CMK (cell line): ENCODE measurements at places on chromosomes 11 and 22.

- DNase-seq: no peak
Observed at GRCh38 chr11:128053981-128054931, 533.1 kb downstream of the ETS1 start.

DNA sequence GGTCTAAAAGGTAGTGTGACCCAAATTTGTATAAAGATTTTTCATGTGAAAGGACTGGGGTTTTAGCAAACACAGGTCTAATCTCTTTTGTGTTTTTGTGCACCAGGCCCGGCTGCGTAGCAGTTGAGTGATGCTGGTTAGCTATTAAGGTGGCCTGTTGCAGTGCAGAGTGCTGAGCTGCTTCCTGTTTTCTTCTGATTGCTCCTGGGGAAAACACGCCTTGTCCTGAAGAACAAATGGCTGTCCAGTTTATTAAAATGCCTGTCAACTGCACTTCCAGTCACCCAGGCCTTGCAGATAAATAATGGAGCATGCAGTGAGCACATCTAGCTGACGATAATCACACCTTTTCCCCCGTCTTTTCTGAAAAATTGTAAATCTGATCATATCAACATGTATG lies 1.8 kb downstream of the SRSF8 start:
- DNase-seq: no peak

DNA sequence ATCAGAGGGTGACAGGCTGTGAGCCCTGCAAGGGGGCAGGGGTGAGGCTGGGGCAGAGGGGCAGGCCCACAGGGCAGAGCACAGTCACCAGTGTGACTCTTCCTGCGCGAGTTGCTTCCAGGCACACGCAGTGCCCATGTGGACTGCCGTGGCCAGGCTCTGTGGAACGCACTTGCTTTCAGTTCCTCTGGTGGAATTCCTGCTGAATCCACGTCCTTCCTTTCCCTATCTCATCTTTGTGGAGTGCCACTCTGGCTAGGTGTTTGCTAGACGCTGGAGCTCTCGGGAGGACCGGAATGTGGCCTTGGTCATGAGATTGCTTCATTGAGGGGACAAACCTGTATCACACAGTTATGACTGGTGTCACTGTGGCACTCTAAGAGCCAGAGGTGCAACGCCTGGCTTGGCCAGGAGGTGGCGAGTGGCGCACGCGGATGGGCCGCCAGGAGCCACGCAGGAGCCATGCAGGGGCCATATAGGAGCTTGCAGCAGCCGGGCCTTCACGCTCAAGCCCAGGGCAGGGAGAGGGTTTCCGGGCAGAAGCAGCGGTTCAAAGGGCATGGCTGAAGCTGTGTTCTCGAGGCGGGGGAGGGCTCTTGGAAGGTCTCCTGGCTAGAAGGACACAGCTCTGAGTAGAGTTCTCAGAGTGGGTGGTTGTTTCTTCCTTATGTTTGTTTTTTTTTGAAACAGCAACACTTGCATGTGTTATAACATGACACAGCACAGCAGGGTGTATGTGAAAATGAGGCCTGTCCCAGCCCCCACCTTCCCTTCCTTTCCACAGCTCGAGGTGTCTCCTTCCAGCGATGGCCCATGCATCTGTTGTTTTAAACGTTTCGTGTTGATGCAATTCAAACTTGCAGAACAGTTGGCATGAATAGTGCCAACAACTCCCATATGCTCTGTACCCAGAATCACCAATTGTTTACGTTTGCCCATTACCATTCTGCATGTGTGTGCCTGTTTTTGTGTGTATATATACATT lies 36.2 kb downstream of the TBC1D22A start:
- peak; percentile 61 for DNase-seq

- no peak for DNase-seq
Observed at GRCh38 chr22:19505735-19506126, 18.5 kb downstream of the CLDN5 start.

DNA sequence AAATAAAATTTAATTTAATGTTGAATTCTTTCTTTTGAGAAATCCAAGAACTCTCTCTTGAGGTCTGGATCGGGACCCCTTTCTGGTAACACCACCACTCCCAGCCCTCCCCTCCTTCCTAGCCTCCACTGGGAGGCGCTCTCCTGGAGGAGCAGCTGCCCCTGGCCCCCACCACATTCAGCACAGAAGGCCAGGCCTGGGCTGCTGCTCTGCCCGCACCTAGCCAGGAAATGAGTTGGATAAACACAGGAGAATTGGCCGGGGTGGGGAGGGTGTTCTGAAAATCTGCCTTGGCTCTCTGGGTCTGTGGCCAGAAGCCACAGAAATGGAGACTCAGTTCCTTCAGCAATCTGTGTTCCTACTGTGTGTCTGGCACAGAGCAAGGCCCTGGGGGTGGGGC lies 31.2 kb downstream of the C22orf42 start:
- DNase-seq: no peak

- no peak for DNase-seq
Observed at GRCh38 chr11:108933630-108934029, 268.8 kb downstream of the DDX10 start.

DNA sequence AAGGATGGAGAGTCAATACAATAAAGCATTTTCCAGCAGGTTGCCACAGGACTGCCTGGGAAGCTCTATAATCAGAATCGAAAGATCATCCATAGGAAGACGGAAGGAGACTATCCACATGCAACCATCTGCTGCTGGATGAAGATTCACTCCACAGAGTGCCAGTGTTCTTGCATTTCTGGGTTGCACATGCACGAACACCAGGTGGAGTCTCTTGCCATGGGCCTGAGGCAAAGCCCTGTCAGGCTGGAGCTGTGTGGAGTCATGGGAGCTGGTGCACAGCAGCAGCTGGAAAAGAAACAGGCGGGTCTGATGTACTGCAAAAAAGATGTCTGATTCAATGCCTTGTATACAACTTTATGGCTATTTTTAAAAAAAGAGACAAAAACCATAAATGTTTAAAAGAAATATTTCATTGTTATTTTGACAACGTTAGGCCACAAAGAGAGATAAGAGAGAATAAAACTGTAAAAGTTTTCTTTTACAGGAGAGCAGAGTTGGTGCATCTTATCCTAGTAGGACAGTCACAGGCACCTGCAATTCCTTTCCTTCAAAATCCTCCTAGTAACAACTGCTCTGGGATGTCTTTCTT lies 12.9 kb upstream of the FAT3 start:
- DNase-seq: no peak

DNA sequence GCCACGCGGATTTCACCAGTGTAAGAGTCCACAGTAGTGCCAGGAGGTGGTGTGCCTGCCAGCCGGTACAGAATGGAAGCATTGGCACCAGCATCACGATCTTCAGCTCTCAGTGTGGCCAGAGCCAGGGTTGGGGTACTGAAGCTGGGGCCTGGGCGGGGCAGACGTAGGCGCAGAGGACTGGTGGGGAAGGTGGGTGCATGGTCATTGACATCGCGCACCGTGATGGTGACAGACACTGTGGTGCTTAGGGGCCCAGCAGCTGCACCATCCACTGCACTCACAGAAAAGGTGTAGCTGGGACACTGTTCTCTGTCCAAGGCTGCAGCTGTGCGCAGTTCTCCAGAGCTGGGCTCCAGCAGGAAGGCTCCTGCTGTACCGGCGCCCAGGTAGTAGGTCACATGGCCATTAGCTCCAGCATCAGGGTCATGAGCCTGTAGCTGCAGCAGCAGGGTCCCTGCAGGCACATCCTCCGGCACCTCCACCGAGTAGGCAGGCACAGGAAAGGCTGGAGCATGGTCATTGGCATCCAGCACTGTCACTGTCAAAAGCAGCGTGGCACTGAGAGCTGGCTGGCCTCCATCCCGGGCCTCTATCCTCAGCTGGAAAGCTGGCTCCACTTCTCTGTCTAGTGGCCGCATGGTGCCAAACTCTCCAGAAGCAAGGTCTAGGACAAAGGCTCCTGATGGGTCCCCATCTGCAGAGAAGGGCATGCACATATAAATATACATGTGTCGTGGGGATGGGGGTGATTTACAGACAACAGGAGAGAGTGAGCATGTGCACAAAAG lies 7.9 kb upstream of the TPP1 start:
- no peak for DNase-seq

DNA sequence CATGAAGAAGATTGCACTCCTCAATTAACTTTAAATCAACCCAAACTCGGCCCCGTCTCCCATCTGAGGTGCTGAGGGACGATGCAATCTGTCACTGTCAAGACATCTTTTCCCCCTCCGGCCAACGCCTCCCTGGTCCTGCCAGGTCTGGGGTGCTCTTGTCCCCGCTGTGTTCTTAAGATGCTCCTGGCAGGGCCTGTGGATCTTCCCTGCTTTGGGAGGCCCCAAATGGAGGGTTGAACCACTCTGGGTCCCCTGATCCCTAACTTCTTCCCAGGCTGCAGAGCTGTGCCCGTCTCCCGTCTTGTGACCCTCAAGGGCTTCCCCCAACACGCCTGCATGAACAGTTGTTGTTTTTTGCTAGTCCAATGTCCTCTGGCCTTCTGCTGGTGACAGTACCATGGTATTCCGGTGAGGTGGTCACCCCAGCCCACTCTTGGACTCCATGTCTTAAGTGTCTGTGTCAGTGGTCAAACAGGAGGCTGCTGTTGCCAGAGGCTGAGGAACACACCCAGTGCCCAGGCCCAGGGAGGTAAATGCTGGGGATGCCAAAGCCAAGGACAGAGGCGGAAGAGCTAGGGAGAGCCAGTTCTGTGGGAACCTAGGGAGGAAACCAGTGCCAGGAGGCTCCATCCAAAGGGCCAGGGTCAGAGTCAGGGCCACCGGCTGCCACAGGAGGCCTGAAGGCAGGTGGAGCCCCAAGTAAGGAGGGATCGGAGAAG lies 70.6 kb upstream of the SHANK2 start:
- DNase-seq: no peak

DNA sequence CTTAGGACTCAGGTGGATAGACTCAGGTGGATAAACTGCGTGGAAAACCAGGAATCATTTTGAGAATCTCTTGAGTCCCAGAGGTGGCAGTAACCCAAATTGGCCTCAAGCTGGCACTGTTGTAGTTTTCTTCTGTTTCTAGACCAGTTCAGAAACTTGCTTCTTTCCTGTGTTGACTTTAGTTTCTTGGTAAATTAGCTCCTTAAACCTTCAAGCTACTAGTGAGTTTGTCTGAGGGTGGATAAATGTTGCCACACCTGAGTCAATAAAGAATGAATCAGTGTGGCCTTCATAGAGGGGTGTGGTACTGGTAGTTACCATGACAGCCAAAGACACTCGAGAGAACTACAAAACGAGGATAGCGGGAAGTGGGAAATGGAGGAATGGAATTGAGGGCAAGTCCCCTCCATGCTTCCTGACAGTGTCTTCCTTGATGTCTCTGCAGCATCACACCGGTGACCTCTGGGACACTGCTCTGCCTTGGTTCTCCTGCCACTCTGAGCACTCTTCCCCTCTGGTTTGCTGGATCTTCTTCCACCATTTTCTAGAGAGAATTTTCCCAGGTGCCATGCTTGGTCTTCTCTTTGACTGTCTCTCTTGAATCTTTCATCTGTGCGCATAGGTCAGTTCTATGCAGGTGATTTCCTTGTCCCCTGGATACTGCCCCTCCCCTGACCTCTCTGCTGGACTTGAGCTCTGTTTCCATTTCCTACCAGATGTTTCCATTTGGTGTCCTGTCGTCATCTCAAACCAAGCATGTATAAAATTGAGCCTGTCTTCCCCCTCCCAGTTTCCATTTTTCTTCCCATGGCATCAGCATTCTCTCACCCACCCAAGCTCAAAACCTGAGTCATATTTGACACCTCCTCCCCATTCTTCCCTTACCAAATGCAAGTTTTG lies 7.2 kb downstream of the POLD4 start:
- no peak for DNase-seq

- DNase-seq: no peak
Observed at GRCh38 chr11:10298342-10298741, 4.3 kb upstream of the SBF2 start.

DNA sequence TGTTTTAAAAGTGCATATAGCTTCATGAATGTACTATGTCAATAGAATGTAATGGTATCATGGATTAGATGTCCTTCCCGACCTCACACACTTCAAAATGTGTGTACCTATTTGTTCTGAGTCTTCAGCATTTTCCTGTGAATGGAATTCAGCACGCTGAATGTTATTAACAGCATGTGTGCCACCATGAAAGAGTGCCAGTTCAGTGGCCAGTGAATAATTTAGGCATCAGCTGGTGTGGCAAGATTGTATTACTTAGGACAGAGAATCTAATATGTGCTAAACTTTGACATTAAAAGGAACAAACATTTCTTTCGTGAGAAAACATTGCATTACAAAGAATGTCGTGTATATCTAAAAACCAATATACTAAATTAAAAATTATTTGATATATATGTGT lies 46.4 kb downstream of the HIPK3 start:
- DNase-seq: no peak

- no peak for DNase-seq
Observed at GRCh38 chr11:111135101-111135500, 110.4 kb upstream of the POU2AF2 start.

DNA sequence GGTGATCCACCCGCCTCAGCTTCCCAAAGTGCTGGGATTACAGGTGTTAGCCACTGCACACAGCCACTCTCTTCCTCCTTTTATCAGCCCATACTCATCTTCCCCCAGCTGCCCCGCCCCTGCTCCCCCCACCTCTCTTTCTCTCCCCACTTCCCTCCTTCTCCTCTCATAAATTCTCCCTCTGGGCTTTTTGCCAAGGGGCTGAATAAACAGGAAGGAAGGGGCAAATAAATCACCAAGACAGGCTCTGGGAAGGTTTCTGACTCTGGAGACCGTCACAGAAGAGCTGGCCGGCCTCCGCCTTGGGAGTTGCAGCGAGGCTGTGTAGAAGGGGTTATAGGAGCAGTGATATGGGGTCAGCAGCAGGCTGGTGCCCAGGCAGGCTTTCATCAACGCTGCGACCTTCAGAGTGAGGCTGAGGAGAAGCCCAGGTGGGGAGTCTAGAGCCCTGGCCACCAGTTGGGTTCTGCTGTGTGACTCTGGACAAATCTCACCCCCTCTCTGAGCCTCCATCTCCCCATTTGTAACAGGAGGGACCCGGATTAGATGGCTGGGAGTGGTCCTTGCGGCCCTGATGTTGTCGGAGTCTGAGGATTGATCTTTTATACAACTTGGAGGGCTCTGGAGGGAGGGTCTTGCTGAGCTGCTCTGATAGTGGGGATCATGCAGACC lies 62.6 kb upstream of the RASD2 start:
- peak; percentile 52 for DNase-seq

GRCh38 chr22:22759371-22759770 lies 115.0 kb downstream of the GGTLC2 start:
- no peak for DNase-seq

DNA sequence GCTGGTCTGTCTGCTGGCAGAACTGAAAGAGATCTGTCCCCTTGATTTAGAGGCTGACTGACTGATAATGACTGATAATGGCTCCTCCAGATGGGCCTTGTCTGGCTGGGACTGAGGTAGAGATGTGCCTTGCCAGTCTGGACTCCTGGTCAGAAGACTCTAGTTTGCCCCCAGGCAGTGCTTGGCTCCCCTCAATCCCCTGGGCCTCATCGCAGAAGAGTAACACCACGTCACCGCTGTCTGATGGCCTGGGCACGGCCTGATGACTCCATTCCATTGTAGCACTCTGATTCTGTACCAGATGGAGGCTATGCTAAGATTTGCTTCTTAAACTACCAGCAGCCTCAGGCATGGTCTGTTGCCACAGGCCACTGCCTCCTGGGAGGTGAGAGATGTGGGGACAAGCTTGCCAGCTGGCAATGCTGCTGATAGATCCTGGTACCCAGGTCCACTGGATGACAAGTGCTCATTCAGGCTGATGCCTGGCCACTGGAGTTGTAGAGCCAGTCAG lies 19.1 kb downstream of the CYB5R2 start:
- no peak for DNase-seq

GRCh38 chr22:24429411-24430365 lies 2.3 kb downstream of the ADORA2A start:
- DNase-seq: peak; percentile 55

GRCh38 chr22:43343670-43344519 lies 723 bp upstream of the SCUBE1 start:
- DNase-seq: no peak
